ENCODE measurements at places on chromosomes 4 and X. TPM values are rescaled to one million over a fixed set of nuclear protein-coding genes. Genes with fewer than 3 reads are reported as not detected.

Gene WAS
- 33.8 TPM for polyA plus RNA-seq

DNA sequence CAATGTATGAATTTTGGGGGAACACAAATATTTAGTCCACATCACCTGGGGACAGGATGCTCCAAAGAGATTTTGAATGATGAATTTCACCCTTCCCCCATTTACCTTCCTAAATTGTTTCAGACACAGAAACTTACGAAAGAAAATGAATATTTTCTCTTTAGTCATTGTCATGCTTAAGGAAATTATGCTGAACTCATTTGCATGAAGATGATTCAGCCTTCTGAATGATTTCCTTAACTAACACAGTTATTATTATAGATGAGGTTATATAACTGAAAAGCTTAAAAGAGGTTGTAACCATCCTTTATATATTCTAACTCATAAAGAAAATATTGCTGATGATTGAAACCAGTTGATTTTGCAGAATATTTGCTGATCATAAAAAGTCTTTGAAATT, 61.1 kb downstream of the KCNIP4 start:
- DNase-seq = no peak
- H3K27ac ChIP-seq = no peak overlapping the region
- no peaks in the 10 kb centered on the region for H3K27me3 ChIP-seq
- no peaks in the 10 kb centered on the region for H3K4me1 ChIP-seq
- H3K4me3 ChIP-seq = no peak overlapping the region
- no peaks in the 10 kb centered on the region for H3K36me3 ChIP-seq

DNA sequence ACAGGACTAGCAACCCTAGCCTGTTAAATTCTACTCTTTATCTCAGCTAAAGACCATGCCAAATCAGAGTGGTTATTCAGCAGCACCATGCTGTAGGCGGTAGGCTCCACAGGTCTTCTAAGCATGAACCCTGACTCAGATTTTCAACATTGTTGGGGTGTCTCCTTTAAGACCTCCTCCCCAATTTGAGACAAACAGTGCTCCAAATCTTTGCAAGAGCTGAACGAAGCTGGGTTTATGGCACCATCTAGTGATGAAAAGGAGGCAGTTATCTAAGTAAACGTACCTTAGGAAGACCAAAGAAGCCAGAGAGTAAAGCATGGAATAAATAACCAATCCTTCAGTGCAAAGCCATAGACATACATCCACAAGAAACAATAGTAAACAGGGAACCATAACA, 334.5 kb upstream of the SLC7A11 start:
- H3K36me3 ChIP-seq = no peaks in the 10 kb centered on the region
- no peaks in the 10 kb centered on the region for H3K27me3 ChIP-seq
- no peaks in the 10 kb centered on the region for H3K4me1 ChIP-seq
- H3K4me3 ChIP-seq = no peak overlapping the region

Gene KIT
- polyA plus RNA-seq = 2.0 TPM

DNA sequence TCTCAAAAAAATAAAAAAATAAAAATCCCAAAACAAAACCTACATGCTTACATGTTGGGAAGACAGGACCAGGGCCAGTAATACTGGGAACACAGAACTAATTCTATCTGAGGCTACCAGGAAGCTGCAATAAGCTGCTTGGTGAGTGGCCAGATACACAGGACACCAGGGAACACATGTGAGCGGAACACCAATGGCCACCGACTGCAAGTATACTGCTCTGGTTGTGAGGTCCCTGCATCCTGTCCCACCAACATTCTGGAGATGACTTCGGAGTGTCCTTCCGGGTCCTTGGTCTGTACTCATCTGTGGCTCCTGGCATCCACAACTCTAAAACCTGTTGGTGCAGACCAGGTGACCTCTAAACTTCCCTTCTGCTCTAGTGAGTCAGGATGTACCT, 2.7 kb downstream of the TNIP2 start:
- H3K36me3 ChIP-seq = peaks cover 9% of the 10 kb centered on the region
- H3K4me1 ChIP-seq = peaks cover 25% of the 10 kb centered on the region
- H3K27ac ChIP-seq = no peak overlapping the region
- no peak overlapping the region for H3K4me3 ChIP-seq
- DNase-seq = no peak

Gene VSIG4
- polyA plus RNA-seq = not detected

DNA sequence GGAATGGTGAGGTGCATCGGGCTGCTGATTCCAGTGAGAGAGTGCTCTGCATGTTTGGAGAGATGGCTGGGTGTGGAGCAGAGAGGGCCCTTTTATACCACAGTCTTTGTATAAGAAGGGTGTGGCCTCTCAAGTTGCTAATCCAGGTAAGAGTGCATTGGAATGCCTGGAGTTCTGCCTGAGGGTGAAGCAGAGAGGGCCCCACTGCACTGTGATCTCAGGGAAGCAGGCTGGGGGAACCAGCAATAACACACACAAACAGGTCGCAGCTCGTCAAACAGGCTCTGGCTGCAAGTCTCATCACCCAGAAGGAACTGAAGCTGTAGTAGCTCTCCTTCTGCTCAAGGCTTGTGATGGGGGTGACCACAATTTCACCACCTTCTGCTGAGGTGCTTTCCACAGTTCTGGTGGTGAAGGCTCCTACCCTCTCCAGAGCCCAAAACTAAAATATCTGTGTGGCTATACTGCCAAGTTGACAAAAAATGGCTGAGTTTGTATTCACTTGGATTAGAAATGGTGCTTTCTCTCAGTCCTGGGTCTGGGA, 687.4 kb upstream of the HS3ST1 start:
- no peaks in the 10 kb centered on the region for H3K4me1 ChIP-seq
- no peak for DNase-seq
- no peaks in the 10 kb centered on the region for H3K27me3 ChIP-seq
- no peaks in the 10 kb centered on the region for H3K36me3 ChIP-seq
- H3K4me3 ChIP-seq = no peak overlapping the region

Gene GRIA3
- not detected for polyA plus RNA-seq

GRCh38 chr4:168955674-168956073, 54.4 kb downstream of the CBR4 start:
- H3K27me3 ChIP-seq = no peaks in the 10 kb centered on the region
- no peak overlapping the region for H3K27ac ChIP-seq
- H3K4me1 ChIP-seq = no peaks in the 10 kb centered on the region

DNA sequence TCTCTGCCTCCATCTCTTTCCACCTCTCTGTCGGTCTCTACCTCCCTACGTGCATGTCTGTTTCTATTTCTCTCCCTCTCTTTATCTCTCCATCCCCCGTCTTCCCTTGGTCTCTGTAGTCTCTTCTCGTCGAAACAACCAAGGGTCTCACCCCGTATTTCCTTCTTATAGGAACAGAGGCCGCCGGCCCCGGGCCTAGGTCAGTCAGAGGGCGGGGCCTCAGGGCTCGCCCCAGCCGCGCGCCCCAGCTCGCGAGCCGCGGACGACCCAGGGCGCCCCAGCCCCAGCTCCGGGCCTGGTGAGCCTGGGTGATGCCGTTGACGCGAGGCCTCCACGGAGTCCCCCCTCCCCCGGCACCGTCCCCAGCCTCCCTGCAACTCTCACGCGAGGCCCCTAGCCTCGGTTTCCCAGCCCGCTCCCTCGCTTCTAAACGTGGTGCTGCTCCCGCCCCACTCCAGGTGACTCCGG, 6.6 kb downstream of the TIMM17B start:
- DNase-seq = no peak
- peaks cover 10% of the 10 kb centered on the region for H3K4me1 ChIP-seq
- no peaks in the 10 kb centered on the region for H3K27me3 ChIP-seq
- H3K27ac ChIP-seq = peak overlapping the region; percentile 52

Gene VCX3B
- polyA plus RNA-seq = not detected

DNA sequence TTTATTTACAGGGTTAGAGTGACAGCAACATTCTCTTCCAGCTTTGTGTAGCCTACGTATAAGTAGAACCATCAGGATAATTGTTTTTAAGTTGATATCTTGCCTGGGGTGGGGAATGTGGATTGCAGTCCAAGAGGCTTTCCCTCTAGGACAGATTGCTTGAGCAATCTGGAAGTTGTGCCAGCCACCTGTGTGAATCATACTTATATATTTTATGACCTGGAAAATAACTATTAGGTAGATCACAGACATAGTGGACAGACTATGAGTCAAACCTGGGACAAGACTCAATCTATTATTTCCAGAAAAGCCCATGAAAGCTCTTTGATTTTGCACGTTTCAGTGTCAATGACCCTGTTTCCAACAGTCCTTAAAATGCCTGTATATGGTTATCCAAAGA, 98.9 kb downstream of the TLL1 start:
- H3K4me3 ChIP-seq = no peak overlapping the region
- H3K27ac ChIP-seq = no peak overlapping the region
- H3K27me3 ChIP-seq = no peaks in the 10 kb centered on the region
- no peaks in the 10 kb centered on the region for H3K36me3 ChIP-seq
- no peaks in the 10 kb centered on the region for H3K4me1 ChIP-seq
- no peak for DNase-seq

- no peak for DNase-seq
- no peak overlapping the region for H3K27ac ChIP-seq
- no peaks in the 10 kb centered on the region for H3K4me1 ChIP-seq
- no peaks in the 10 kb centered on the region for H3K27me3 ChIP-seq
- H3K4me3 ChIP-seq = no peak overlapping the region
- H3K36me3 ChIP-seq = no peaks in the 10 kb centered on the region
Observed at GRCh38 chrX:79524642-79525041, 157.5 kb upstream of the ITM2A start.

Gene MAGEA8
- not detected for polyA plus RNA-seq

- no peaks in the 10 kb centered on the region for H3K27me3 ChIP-seq
- no peak overlapping the region for H3K27ac ChIP-seq
- H3K36me3 ChIP-seq = no peaks in the 10 kb centered on the region
- peaks cover 5% of the 10 kb centered on the region for H3K4me1 ChIP-seq
- H3K4me3 ChIP-seq = no peak overlapping the region
Observed at GRCh38 chr4:53174823-53175222, 191.0 kb downstream of the SCFD2 start.

Gene CENPE
- polyA plus RNA-seq = 0.77 TPM

GRCh38 chrX:23838953-23839352, 56.0 kb downstream of the SAT1 start:
- DNase-seq = no peak
- H3K36me3 ChIP-seq = no peaks in the 10 kb centered on the region
- no peak overlapping the region for H3K27ac ChIP-seq
- H3K27me3 ChIP-seq = no peaks in the 10 kb centered on the region

DNA sequence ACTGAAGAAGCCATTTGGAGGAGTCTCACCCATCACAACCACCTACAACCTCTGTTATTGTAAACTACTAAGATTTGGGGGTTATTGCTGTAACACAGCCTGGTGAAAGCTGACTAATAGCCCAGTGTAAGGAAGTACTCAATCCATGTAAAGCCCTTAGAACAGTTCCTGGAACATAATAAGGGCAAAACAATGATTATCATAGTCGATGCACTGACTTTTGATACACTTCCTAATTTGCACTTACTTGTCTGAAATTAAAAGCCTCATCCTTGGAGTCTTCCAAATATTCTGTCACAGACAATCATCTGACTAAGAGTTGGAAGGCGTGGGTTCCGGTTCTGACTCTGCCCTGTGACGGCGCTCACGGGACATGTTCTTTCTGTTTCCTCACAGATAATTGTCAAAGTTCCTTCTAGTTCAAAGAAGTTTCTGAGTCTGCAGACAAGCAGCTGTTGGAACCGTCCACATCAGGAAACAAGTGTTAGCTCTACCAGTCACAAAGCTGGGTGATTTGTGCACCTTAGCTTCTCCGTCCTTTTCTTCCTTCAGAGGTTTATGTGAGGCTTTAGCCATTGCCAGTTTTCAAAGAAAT, 33.4 kb upstream of the RASGEF1B start:
- no peak overlapping the region for H3K4me3 ChIP-seq
- peaks cover 20% of the 10 kb centered on the region for H3K4me1 ChIP-seq
- H3K36me3 ChIP-seq = no peaks in the 10 kb centered on the region
- H3K27ac ChIP-seq = peak overlapping the region; percentile 24
- peak; percentile 57 for DNase-seq
